ENCODE measurements at places on chromosomes 6 and 20.

DNA sequence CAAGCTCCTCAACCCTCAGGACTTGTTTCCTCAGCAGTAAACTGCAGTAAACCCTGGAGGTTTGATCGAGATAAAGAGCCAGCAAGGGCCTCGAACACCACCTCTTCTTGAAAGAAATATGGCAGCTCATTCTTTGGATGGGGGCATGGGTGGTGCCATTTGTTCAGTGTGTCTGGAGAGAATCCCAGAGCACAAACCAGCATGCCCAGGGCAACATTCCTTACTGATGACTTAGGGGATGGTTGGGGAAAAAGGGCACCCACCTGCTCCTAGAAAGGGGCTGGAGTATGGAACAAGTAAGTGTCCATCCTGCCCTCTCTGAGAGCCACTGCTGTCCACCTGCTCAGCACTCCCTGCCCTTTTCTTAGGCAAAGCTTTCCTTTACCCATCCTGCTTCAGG is 31.3 kb upstream of the ZFAND3 start:
- DNase-seq = no peak

GRCh38 chr6:20608356-20608755 is 74.1 kb downstream of the CDKAL1 start:
- DNase-seq = no peak

- no peak for DNase-seq
These were observed 16.3 kb upstream of the FAM8A1 start for GRCh38 chr6:17583811-17584210.

DNA sequence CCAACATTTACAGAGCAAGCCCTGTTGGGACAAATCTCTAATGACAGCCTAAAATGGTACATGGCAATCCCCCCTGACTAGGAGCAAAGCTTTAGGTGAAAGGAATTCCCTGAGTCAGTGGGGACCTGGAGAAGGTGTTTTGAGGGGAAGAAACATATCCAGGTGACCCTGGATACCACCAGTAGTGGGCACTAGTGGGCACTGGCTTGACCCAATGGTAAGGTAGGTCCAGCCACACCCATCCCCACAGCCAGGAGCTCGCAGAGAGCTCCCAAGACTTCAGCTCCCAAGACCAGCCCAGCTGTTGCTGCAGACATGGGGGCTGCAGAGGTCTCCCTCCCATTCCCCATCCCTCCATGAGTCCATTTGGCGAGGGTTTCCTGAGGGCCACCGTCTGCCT is 19.5 kb downstream of the GRM4 start:
- no peak for DNase-seq

- DNase-seq = no peak
These were observed 135.1 kb upstream of the ENPP5 start for GRCh38 chr6:46305833-46306232.

DNA sequence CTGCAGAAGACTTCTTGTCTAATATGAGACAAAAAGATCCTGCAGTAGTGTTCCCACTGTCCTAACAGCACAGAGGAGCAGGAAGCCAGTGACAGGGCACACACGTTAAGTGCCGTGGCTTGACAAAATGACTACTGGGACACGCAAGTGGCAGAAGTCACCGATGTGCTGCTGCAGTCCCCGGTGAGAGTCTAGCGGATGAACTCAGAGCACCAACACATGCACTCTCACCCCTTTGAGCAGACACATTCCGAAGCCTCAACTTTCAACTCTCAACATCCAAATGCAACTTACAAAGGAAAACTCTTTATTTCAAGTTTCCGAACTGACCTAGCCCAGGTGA is 898 bp downstream of the LAMA4 start:
- DNase-seq = peak; percentile 12

DNA sequence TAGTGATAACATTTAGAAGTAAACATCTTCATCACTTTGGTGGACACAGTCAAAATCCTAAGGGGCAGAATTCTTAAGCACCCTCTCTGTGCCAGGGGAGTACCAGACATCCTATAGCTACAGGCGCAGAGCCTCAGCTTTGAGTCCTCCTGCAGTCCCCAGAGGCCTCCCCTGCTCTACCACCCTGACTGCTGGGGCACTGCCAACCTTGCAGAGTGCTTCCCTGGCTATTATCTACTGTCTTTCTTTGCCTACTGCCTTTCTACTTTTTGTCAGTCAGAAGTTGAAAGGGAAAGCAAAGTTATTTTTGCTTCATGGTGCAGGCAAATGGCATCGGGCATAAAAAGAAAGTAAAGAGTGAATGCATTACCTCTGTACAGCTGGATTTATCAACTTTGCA is 80.1 kb downstream of the AIG1 start:
- DNase-seq = no peak

DNA sequence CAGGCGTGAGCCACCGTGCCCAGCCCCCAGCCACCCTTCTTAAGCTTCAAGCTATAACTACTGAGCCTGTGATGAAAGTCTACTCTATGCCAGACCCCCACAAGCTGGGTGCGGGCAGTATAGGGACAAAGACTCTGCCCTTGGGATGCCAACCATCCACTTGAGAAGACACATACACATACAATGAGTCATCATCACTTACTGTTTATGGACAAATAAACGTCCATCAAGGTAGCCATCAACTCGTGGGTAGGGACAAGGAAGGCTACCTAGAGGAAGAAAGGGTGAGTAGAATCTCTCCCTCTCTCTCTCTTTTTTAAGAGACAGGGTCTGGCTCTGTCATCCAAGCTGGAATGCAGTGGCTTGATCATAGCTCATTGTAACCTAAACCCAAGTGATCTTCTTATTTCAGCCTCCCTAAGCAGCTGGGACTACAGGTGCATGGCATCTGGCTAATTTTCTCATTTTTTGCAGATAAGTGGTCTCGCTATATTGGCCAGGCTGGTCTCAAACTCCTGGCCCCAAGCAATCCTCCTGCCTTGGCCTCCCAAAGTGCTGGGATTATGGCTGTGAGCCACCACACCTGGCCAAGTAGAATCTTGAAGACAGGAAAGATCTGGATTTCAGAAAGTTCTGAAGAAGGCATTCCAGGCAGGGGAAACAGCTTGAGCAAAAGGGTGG is 2.6 kb upstream of the TP53INP2 start:
- DNase-seq = no peak

DNA sequence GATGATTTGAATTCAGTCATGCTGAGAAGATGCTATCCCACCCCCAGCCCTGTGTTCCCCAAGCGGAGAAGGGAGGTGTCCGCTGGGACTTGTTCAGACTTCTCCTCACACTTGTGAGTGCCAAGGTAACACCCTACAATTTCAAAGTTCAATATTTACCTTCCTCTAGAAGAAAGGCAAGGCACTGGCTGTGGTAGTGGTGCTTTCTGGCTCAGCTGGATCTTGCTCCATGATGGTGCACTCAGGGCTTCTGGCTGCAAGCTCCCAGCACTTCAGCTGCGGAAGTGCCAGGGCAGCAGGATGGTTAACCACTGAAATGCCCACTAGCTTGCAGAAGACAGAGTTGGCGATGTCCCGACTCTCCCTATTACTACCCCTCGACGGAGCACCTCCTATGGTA is 135.4 kb downstream of the MTFR2 start:
- DNase-seq = no peak

- no peak for DNase-seq
These were observed 154.7 kb downstream of the SYCP2 start for GRCh38 chr20:59778615-59779200.

- peak; percentile 89 for DNase-seq
These were observed 622 bp downstream of the SS18L1 start for GRCh38 chr20:62143957-62144825.

- DNase-seq = no peak
These were observed 6.1 kb downstream of the NFATC2 start for GRCh38 chr20:51536116-51537069.

DNA sequence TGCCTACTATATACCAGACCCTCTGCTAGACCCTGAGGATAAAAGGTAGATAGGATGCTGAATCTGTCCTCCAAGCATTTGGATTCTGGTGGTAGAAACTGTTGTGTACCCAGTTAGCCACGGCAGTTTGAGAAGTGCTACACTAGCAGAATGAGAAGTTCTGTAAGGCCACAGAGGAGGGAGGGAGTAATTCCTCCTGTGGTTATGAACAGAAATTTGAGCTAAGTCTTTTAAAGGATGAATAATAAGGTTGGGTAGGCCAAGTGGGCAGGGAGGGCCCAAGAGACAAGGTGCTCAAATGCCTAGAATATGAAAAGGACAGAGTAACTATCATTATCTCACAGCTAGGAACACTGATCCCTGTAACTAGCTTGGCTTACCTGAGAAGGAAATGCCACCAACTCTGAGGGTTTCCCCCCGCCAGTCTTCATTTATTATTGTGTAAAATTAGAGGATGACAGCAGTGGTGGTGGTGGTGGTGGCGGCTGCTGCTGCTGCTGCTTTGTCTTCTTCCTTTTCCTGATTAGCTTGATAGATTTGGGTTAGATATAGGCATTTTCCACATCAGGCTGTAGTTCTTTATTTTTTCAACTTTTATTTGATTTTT is 243.3 kb downstream of the PRL start:
- DNase-seq = no peak

GRCh38 chr6:47007657-47008396 is 34.3 kb downstream of the ADGRF1 start:
- DNase-seq = no peak

DNA sequence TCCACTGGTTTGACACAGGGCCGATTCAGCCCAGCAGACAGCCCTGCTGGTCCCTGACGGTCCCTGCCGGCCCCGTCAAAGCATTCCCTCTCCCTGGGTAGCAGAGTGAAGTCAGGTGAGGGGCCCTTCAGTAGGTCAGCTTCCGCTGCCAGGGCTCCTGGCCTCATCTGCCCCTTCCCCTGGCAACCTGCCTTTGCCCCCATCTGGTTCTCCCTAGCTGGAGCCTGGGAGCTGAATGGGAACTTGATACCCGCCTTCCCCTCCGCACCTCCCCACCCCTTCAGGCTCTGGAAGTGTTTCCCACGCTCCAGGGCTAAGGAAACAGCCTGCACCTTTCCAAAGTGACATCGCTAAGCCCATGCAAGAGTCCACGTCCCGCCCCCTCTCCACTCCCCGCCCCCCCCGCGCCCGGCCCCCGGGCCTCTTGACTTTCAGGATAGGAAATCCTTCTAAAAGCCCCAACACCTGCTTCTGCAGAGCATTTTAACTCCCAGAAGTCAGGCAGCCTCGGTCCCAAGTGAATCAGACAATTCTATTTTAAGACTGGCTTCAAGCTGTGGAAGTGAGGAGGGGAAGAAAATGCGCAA is 53.3 kb downstream of the ISM1 start:
- DNase-seq = no peak

GRCh38 chr20:50099565-50099991 is 13.4 kb downstream of the UBE2V1 start:
- DNase-seq = no peak

DNA sequence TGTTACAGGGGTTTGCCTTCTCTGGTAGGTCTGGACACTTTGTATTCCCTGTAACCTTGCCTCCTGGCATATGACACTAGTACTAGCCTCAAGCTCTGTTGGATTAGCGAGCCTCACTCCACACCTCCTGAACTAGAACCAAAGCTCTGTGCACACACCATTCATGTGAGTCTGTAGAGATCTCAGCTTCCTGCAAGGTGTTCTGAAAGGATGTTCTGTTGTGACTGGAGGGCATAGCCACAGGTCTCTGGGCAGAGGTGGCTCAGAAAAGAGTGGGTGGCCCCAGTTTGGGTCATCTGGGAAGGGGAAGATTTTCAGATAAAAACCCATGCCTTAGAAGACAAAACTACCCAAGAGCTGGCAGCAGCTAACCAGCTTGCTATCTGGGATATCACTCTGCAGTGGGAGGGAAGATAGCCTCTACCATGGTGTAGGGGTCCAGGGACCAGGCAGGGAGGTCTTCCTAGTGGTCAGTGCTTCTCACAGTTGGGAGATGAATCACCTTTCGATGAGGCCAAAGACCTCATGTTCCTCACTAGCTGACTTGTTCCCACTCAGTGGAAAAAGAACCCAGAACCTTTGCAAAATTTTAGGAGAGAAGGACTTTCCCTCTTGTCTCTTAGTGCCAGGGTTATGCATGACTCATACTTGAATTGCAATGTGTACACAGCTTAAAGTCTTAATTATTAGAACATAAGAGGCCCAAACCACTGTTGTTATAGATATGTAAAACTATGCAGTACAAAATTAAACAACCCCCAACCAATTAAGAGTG is 41.4 kb downstream of the HLA-F start:
- no peak for DNase-seq

DNA sequence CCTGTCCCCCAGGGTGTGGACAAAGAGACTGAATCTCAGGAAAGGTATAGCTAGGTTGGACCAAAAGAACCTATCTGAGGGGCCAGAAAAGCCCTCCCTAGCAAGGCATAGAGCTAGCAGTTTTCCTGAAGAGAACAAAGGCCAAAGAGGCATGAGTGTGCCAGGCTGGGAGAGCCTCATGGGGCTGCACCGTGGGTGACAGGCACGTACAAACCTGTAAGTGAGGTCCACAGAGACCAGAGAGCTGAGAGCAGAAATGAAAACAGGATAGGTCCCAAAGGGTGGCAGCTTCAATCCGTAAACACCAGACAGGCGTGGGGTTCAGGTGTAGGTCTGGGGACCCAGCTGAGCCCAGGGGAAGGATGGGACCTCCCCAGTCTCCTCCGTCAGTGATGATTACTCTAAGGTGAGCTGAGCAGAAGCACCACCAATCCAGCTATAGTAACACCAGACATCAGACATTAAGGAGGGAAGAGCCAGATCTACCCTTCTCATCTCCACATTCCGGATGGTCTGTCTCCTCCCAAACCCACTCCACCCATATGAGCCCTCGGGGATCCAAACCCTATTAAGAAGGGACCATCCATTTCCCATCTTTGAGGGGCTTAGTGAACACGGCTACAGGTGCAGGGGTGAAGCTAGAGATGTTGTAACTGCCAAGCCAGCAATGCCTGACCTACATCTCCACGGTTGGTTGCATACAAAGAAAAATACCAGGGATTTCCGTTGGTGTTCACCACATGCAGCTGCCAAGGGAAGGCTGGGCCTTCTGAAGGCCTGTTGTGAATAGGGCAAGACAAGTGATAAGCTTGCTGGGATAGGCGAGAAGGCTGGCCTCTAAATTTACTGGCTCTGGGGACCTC is 38.3 kb downstream of the BCL2L1 start:
- DNase-seq = no peak

- DNase-seq = no peak
These were observed 52.1 kb downstream of the YTHDF1 start for GRCh38 chr20:63163596-63164483.

DNA sequence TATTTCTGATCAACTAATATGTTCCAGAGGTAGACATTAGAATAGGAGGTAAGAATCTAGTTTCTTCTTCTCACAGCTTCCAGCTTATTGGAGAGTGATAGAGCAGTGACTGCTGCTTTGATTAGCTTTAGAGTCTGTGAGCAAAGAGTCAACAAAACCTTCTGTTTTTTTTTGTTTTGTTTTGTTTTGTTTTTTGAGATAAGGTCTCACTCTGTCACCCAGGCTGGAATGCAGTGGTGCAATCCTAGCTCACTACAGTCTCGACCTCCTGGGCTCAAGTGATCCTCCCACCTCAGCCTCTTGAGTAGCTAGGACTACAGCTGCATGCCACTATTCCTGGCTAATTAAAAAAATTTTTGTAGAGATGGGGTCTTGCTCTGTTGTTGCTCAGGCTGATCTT is 39.3 kb downstream of the TSBP1 start:
- no peak for DNase-seq

DNA sequence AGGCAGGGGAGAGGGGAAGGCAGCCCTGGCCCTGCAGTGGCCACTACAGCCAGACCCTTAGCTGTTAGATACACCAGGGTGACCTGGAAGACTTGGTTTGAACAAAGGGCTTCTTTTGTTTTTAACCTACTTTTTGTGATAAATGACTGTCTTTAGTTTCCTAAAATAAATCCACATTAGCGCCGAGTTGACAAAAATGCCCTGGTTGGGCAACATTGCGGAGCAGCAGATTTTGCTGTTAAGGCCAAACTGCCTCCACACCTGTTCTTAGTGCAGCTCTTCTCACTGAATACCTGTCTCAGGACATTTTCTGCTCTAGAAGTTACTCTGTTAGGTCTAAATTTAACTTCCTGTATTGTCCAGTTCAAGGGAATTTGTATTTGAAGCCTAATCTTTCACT is 42.7 kb downstream of the FAM50B start:
- no peak for DNase-seq
